ENCODE measurements at places on chromosomes 5 and 9.

GRCh38 chr9:27383524-27383923 lies 86.6 kb upstream of the EQTN start:
- no peak for DNase-seq

GRCh38 chr5:83889971-83890745 lies 169.5 kb upstream of the HAPLN1 start:
- DNase-seq: no peak

DNA sequence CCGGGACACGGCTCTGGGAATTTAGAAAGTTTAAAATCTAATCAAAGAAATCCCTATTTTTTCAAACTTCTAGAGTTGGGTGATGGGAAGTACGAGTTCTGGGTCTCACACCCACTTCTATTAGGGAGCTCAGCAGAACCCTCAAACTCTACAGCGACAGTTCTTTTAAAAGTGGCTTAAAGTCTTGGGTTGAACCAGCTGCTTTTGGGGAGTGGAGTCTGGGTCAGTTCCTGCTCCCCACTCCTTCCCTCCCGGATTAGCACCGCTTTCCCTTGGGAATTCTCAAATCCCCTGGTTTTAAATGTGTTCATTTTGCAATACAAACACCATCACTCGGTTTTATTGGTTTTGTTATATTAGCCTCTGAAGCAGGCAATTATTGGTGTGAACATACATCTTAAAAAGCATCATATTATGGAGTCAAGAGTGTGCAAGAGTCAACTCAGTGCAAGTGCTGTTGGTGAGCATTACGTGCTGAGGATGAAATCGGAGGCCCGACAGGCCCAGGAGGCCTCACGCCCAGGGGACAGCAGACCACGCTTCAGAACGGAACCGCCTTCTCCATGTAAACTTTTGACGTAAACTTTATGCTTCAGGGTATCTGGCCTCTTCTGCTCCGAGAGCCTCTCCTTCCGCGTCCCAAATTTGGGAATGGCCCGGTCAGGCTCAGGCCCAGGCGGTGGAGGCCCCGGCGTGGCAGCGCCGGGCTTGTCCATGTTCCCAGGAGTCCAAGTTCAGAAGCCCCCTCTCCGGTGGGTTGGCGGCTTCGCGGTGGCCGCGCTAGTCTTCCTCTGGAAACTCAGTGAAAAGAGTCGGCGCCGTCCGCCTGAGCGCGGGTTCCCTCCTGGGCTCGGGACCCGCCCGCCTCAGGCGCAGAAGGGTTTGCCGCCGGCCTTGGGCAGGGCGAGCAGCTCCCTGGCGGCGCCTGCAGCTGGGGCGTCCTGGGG lies 5.3 kb downstream of the IRX4 start:
- no peak for DNase-seq

GRCh38 chr5:94376672-94377345 lies 241.6 kb downstream of the KIAA0825 start:
- DNase-seq: no peak

GRCh38 chr5:41284938-41285337 lies 71.6 kb upstream of the C6 start:
- no peak for DNase-seq

DNA sequence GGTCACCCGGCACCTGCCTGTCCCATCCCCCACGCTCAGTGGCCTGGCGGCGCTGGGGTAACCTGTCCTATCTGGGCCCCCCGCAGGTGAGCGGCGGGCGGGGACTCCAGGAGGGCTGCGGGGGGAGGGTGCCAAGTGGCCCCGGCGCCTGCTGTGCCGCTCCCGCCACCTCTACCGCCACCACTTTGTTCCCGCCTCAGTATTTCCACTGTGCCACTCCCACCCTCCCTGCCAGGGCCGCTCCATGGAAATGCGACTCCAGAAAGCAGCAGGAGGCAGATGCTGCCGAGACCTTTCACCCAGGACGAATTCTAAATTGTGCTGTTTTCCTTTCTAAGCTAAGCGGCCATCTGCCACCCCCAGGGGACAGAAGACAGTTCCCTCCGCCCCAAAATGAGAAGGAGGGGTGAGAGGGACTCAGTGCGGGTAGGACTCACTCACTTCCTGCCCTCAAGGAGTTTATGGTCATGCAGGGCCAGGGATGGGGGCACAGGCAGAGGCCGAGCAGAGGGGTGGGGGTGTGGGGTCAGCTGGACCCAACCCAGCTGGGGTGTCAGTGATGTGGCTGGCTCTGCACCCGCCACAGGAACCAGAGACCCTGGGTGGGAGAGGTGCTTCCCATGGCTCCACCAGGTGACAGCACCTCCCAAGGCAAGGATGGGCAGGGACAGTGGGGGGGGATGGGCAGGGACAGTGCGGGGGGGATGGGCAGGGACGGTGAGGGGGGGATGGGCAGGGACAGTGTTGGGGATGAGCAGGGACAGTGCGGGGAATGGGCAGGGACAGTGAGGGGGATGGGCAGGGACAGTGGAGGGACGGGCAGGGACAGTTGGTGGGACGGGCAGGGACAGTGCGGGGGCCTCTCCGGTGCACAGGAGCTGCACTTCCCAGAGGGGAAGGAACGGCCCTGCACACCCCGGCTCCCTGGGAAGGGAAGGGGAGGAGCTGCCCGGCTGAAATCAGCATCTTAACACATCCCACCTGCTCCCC lies 17.8 kb downstream of the NOTCH1 start:
- no peak for DNase-seq
